GM23248 (cell line): ENCODE measurements at places on chromosomes 2 and 18. TPM values are rescaled to one million over a fixed set of nuclear protein-coding genes. Genes with fewer than 3 reads are reported as not detected.

The CD207 gene
- not detected in 2 replicates for total RNA-seq

The DUSP2 gene
- 2.4 and 8.8 TPM in 2 replicates for total RNA-seq

DNA sequence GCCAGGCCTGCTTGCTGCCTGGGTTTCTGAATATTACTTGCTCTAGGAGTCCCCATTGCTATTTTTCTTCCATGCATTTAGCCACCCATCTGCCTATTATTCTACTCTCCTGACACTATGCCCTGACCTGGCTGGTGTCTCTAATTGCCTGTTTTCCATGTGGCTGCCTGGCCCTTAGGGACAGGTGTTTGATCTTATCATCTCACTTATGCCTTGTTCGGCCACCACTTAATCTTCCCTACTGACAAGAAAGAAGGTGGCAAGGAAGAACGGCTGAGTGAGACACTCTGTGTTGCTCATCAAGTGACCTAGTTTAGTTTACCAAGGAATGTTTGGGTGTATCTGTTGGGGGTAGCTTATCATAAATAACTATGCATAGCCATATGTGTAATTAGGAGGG lies 50.4 kb upstream of the RAPH1 start:
- peak; percentile 61 for DNase-seq

- DNase-seq, result no peak
Observed at GRCh38 chr2:26595146-26595545, 46.0 kb downstream of the CIB4 start.

DNA sequence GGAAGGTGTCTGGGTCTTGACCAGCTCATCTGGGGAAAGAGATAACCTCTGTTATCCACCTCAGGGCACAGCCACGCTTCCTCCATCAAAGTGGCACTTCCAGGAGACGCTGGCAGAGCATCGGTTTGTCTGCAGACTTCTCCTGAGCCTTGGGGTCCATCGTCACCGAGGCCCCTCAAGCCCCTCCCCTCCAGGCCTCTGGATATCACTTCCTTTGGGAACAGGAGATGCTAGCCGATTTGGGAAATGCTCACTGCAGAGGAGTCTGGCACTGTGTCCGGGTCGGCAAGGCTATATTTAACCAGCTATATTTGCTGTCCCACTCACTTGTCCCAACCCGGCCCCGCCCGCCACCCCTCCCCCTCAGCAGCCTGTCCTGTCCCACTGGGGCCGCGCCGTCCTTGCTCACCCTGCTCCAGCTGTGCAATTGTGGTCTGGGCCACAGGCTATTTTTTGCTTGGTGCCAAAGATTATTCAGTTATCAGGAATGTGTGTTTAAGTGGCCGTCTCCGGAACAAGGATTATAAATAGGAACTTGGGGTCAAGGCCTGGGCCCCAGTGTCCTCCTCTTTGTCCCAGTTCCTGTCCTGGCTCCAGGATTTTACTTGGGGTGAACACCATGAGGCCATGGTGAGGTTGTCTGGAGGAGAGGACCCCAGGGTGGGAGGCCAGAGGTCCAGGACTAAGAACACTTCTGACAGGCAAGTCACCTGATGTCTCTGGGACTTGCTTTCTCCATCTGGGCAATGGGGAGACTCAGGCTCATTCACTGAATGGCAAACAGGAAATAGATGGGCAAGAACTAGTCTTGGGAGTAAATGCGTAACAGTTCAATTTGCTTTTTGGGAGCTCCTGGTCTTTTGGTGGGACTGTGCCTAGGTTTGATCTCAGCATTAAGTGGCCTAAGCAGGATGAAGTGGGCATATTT lies 263.6 kb downstream of the DYSF start:
- DNase-seq, result peak; percentile 93

- DNase-seq, result no peak
Observed at GRCh38 chr2:205369813-205370212, 312.5 kb upstream of the NRP2 start.

- peak; percentile 39 for DNase-seq
Observed at GRCh38 chr2:177244244-177244771, 20.2 kb downstream of the NFE2L2 start.

DNA sequence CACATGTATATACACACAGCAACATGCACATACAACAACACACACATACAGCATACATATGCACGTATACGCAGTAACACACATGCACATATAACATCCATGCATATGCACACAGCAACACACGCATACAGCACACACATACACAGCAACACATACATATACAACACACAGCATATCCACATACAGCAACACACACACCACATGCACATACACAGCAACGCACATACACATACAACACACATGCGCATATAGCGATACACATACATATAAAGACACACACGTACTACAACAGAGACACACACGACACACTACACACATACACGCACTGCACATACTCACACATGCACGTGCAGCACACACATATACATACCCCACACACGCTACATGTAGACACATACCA lies 187.8 kb downstream of the GLI2 start:
- DNase-seq, result no peak

- no peak for DNase-seq
Observed at GRCh38 chr2:70988151-70988550, 6.5 kb downstream of the TEX261 start.

DNA sequence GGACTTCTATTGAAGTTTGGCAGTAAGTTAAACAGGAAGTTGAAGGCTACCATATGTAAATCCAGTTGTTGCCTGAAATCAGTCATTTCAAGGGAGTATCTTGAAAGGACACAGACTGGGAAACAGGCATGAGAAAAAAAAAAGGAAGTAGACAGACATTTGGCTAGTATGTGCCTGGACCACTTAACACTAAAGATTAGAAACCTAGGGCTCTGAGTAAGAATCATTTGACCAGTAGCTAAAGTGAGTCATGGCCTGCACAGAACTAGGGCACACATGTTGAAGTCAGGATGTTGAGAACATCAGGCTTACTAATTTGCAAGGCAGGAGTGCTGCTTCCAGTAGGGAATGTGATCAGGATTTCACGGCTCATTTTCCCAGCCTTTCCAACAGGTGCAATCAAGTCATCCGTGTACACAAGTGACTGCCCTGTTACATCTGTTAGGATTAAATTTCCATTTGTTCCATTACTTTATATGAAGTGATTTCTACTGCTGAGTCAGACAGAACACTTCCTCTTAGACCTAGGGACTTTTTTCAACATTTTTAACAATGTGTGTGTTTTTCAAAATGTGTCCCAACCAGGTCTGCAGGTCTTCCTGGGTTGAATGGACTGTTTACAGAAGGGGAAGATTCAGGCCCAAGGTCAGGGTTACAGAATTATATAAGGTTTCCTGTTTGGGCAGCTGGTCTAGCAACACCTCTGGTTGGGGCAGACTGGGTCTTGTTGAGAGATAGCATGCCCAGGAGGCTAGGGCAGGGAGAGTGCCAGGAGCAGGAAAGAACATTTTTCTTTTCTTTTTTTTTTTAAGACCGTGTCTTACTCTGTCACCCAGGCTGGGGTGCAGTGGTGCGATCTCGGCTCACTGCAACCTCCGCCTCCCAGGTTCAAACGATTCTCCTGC lies 145.6 kb downstream of the TGIF1 start:
- peak; percentile 96 for DNase-seq
